Stomach (tissue), 19 donors: ENCODE measurements at places on chromosomes 3 and 15.

GRCh38 chr3:15291589-15292541 lies 40.5 kb downstream of the SH3BP5 start:
- peak; percentile 64 for DNase-seq

DNA sequence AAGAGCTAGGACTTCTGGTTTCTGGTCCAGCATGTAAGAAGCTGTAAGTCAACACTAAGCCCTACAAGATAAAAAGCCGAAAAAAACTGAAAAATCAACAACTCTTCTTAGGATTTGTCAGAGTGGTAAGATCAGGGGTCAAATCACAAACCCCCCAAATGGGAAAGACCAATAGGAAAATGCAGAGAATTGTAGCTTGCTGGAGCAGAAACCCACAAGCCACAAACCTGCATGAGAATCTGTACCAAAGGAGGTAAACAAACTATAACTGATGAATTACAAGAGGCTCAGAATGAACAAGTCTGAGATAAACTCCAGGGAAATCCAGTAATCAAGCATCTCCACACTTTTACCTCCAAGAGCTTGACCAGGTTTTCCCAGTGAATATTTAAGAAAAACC lies 36.0 kb downstream of the RFX7 start:
- DNase-seq, result no peak

GRCh38 chr3:87069971-87070370 lies 79.0 kb upstream of the VGLL3 start:
- DNase-seq, result no peak

- DNase-seq, result no peak
Observed at GRCh38 chr3:191412759-191413158, 48.2 kb upstream of the PYDC2 start.

- DNase-seq, result no peak
Observed at GRCh38 chr3:43152649-43153048, 46.8 kb upstream of the POMGNT2 start.

DNA sequence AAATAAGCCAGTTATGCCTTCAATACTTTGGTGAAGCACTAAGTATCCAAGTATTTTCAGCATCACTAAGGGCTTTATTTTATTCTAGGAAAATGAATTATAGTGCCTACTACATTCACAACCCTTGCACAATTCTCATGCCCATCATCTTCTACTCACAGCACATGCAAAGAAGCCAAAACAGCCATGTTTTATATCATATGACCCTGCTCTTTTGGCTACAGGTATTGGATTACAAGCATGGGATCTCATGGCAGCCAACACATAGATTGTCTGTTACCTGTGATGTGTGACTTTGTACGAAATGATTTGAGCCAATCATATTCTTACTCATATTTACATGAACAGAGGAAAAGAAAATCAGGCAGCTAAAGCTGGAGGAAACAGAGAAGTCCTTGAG lies 38.6 kb downstream of the STT3B start:
- no peak for DNase-seq

GRCh38 chr3:187623285-187623814 lies 46.8 kb downstream of the SST start:
- no peak for DNase-seq

GRCh38 chr15:66682246-66682645 lies 19.8 kb upstream of the SMAD6 start:
- no peak for DNase-seq

DNA sequence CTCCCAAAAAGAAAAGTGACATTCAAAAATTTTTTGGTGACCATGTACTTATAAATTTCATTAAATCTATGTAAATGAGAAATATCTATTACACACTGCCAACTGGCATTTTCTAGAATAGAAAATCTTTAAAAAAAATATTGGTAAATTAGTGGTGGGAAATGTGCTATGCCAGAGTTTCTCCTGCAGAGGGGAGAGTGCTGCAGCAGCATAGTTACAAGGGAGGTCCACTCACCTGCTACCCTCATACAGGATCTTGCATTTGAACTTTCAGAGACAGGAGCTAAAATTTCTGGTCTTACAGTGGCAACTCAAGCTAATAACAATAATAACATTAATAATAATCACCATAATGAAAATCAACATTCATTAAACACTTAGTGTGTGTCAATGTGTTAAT lies 459.6 kb downstream of the NSUN3 start:
- DNase-seq, result no peak

DNA sequence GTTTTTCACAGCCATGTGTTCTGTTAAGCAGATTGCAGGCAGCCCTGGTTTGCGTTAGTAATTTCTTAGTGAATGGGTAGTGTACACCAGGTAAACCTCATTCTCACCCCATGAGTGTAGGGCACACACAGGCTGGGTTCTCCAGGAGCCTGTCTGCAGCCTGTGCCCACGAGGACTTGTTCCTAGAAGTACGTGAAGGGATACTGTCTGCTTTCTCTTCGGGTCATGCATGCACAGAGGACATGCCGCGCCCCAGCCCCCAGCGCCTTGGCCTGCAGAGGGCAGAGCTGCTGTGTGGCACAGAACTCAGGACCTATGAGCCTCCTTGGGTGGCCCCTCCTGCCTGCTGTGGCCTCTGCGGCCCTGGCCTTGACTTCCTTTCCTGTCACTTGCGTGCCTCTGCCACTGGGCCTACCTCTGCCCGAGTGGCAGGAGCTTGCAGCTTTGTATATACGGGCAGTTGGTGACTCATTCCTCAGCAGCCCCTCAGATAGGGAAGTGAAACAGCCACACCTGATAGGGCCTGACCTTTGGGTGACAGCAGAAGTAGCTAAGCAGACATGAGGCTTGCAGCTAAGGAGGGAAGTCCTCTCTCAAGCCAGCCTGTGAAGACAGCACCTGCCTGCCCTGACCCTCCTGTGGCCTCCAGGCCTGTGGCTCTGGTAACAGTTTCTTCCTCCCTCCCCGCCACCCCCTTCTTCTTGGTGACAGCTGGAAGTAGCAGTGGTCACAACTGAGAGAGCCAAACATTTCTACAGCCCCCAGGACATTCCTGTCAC lies 19.5 kb downstream of the PPCDC start:
- peak; percentile 86 for DNase-seq

GRCh38 chr3:152272771-152273242 lies 4.1 kb downstream of the MBNL1 start:
- DNase-seq, result peak; percentile 47

DNA sequence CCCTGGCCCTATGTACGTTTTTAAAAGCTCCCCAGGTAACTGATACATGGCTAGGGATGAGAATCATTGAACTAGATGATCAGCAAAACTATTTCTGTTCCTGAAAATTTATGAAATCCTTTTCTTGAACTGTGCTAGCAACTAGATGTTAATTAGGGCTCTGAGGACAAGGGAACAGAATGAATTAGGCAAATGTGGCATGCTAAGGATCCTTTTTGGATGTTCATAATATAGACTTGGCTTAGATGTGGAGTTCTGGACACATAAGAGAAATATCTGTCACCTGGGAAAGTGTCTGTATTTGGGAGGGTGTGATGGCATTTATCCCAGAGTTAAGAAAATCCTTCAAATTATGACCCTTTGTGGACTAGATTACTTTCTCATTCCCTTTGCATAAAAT lies 71.2 kb downstream of the RSRC1 start:
- DNase-seq, result no peak

DNA sequence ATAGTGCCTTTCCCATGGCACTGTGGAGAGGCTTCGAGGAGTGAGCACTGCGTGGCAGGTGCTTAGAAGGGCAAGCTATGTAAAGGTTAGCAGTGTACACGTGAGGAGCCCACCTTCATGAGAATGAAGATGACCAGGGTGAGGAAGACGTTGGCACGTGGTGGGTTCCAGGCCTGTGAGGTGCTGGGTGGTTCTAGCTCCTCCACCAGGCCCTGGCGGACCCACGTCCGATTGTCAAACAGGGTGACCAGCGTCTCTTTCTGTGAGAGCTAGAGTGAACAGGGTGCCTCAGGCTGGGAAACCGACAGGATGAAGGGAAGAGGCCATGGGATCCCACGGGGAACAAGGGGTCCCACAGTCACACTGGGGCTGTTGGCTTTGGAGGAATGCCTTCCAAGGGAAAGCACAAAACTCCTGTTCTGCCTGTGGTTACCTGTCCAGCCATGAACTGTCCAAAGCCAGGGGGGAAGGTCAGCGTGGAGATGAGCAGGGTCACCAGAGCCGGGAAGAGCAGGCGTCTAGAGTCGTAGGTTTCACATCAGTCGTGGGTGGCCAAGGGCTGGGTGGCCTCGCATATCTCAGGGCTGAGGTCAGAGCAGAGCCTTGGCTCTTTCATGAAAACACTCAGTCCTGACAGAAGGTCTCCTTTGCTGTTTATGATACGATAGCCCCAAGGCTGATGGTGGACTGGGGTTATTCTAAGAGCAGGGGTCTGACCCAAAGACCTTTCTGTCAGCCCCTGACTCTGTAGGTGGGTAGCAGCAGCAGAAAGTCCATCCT lies 6.0 kb downstream of the CLCN2 start:
- no peak for DNase-seq

DNA sequence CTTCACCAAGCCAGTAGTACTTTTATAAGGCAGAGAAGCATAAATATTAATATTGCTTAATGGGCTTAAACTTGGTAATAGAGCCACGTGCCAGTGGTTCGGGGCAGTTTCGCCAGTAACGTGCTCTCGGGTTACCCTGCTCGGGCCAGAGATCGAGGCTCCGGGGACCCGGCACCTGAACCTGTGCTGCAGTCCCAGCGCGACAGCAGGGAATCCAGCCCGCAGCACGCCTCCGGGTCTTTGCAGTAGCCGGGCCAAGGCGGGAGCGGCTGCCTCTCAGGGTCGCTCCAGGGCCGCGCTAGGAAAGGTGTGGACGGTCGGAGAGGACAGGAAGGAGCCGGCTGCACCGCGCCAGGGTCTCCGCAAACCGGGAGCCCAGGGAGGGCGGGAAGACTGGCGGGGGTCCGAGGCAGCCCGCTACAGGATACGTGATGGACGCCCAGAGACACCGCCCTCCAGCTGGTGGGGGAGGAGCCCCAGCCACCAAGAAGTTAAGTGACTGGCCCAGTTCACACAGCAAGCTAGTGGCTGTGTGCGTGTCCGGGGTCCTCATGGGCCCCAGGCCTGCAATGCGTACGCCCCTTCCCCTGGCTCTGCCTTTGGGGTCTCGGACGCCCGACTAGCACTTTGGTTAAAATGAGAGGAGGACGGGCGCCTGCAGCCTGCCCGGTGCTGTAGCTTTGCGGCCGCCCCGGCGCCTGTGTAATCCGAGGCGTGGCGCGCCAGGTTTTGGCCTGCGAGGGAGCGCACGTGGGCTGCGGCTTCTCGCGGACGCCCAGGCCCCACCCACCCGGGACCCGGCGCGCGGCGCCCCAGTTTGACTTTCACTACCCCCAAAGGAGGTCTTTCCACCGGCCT lies 1.2 kb upstream of the PDE8A start:
- DNase-seq, result peak; percentile 94

- DNase-seq, result no peak
Observed at GRCh38 chr3:111080413-111080812, 8.8 kb downstream of the NECTIN3 start.

GRCh38 chr3:197188963-197189362 lies 109.4 kb downstream of the DLG1 start:
- DNase-seq, result no peak

DNA sequence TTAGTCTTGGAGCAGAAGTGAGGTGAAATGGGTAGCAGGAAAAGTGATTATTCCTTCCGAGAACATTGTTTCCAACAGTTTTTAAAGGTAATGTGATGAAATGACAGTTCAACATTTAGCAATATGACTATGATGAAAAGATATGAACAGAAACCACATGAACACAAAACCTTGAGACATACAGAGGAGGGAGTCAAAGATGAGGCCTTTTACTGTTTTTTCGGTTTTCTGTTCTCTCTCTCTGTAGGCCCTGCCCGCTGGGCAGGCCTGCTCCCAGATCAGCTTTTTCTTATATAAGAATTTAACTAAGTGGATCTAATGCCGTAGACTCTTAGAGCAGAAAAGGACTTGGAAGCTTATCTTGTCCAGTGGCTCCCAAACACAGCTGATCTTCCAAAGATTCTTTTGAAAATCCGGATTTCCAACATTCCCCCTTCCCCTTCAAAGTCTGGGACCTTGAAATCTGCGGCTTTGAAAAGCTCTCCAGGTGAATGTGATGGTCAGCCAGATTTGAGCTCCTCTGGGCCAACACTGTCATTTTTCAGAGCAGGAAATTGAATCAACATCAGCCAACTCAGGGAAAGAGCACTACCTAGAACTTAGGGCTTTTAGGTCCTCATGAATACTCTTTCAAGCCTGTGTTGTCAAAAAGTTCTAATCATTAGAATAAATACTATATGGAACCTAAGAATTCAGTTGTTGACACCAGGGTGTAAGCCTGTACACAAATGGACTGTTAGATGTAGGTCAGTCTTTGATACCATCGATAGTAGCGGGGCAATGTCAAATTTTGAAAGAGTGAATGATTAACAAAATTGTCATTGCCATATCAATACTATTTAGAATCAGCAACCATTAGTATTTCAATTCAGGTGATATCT lies 372.7 kb downstream of the SHQ1 start:
- DNase-seq, result no peak

DNA sequence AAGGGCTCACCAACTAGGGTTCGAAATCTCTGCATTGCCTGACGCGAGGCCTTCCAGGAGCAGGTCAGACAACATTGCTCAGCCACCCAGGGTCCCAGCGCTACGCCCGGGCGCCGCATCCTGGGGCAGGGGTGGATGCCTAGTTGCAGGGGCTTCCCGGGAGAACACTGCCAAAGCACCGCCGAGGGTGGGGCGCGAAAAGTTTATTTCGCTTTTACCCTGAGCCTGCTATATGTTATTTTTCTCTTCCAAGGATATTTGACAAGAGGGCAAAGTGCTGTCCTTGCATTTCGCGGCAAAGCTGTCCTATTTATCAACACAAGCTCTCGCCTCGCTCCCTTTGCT lies 549 bp upstream of the SOX14 start:
- no peak for DNase-seq

- peak; percentile 67 for DNase-seq
Observed at GRCh38 chr3:35908366-35909232, 269.3 kb downstream of the ARPP21 start.

DNA sequence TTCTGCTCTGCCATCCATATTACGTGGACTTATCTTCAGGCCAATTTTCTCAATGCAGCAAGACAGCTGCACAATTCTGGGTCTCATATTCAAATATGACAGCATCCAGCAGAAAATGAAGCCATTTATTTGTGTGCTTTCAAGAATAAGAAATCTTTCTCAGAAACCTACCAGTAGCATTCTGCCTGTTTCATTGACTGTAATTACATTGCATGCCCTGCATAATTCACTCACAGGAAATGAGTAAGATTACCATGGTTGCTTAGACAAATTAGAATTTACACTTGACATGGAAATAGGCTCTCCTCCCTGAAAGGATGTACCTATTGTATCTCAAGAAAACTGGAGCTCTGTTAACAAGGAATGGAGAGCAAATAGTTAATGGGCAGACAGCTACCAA lies 346.6 kb upstream of the DCBLD2 start:
- DNase-seq, result no peak

GRCh38 chr15:92451225-92451825 lies 57.6 kb downstream of the ST8SIA2 start:
- no peak for DNase-seq

DNA sequence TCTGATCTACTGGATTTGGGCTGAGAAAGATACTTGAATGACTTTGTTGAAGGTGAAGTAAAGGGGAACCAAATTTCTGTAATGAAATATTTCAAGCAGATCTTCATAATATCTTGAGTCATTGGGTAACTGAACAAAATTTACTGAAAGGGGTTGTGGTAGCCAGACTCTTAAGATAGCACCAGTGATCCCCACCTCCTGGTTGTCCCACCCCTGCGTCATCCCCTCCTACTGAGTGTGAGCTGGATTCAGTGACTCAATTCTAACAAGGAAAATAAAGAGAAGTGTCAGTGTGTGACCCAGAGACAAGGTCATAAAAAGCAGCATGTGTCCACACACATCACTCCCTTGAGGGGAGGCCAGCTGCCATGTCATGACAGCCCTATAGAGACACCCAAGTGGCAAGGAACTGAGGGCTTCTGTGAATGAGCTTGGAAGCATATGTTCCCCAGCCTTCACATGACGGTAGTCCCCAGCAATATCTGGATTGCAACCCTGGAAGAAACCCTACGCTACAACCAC lies 107.1 kb downstream of the MECOM start:
- no peak for DNase-seq
